A172 (cell line): ENCODE measurements at places on chromosomes 7 and 10.

GRCh38 chr10:121369616-121370015 lies 228.6 kb downstream of the FGFR2 start:
- no peak for DNase-seq

DNA sequence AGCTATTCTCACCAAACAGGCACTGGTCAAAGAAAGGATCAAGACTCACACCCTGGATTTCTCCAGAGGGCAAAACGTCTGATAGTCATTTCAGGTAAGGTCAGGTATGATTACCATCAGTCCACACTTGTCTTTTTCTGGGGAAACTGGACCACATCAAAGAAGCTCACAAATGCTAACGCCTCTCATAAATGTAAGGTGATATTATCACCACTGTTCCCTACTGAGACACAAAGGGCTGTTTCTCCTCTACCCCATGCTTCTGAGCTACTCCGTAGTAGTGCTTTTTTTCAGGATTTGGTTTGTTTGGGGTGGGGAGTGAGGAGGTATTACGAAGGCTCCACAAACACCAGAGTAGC lies 51.6 kb downstream of the CREB3L2 start:
- DNase-seq = no peak

DNA sequence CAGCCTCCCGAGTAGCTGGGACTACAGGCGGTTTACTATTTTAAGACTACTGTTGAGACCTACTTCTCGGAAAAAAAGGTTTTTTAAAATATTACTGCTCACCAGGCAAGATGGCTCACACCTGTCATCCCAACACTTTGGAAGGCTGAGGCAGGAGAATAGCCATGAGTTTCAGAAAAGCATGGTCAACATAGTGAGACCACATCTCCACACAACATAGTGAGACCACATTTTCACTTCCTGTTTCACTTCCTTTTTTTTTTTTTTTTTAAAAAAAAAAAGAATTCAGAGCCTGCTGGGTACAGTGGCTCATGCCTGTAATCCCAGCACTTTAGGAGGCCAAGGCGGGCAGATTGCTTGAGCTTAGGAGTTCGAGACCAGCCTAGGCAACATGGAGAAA lies 46.5 kb downstream of the SVOPL start:
- no peak for DNase-seq

DNA sequence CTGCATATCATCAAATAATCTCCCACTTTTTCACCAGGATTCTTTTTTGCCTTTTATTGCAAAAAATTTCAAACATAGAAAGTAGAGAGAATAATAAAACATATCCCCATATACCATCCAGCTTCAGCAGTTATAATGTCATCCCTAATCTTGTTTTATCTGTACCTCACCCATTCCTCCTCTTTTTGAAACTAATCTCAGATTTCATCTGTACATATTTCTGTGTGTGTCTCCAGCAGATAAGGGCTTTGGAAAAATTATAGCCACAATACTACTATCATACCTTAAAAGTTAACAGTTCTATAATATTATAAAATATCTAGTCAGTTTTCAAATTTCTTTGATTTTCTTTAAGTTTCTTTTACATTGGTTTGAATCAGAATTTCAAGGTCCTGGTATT lies 7.6 kb upstream of the ENTPD1 start:
- no peak for DNase-seq

- no peak for DNase-seq
Measured at GRCh38 chr7:37820708-37821468, 27.5 kb upstream of the NME8 start.
